ENCODE measurements at places on chromosomes 16 and 17.

DNA sequence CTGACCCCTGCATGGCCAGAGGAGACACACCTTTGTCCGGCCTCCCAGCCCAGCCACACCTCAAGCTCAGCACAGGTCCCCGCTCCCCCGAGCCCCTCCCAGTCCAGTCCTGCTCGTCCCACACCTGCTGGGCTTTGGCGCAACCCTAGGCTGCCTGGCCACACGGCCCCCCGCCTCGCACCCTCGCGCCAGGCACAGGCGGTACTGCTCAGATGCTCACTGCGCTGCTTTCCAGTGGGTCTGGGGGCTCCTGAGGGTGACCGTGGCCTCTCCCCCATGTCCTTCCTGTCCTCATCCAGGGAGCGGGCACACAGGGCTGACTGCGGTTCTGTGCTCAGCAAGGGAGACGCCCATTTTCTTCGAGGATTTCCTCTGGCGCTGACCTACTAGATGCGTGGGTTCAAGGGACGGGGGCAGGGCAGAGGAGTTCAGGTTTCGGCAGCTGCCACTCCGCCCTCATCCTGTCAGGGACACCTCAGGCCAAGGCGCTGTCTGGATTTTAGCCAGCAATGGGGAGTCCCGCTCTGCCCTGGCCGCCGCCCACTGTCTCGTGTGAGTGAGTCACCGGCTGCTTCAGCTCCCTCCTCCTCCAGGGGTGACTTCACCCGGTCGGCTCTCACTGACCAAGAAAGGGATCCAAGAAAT, 118.0 kb upstream of the ZNF469 start:
- DNase-seq = peak; percentile 80

DNA sequence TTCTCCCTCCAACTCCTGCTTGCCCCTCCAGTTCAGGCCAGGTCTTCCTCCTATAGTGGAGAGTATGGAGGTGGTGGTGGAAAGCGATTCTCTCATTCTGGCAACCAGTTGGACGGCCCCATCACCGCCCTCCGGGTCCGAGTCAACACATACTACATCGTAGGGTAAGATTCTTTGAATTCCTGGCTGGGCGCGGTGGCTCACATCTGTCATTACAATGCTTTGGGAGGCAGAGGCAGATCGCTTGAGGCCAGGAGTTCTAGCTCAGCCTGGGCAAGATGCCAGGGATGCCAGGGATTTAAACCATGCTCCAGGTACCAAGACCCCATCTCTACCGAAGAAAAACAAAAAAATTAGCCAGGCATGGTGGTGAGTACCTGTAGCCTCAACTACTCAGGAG, 1.4 kb downstream of the ZG16 start:
- DNase-seq = peak; percentile 81

GRCh38 chr16:3999479-4000325, 116.5 kb downstream of the ADCY9 start:
- DNase-seq = no peak

DNA sequence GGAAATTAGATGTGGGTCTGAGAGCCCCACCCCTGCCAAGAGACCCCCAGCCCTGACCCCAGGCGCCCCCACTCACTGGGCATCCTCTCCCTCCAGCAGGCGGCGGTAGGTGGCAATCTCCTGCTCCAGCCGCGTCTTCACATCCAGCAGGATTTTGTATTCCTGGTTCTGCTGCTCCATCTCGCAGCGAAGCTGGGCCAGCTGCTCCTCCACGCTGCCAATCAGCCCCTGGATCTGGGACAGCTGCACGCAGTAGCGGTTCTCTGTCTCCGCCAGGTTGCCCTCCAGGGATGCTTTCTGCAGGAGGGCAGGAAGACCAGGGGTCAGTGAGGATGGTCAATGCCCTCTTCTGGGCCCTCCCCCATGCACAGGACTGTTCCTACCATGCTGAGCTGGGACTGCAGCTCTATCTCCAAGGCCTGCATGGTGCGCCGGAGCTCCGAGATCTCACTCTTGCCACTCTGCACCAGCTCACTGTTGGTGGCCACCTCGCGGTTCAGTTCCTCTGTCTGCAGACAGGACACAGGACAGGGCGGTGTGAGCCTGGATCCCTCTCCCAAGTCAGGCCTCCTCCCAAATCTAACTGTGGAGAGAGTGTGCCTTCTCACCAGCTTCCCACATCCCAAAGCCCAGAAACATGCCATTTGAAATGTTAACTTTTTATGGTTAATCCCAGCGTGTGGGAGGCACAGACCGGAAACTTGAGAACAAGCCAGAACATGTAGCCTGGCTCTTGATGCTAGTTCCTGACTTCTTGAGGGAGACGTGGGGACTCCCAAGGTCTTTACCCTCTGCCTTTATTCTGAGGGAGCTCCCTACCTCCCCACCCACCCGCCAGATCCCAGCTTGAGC, 3.6 kb downstream of the KRT17 start:
- peak; percentile 93 for DNase-seq

DNA sequence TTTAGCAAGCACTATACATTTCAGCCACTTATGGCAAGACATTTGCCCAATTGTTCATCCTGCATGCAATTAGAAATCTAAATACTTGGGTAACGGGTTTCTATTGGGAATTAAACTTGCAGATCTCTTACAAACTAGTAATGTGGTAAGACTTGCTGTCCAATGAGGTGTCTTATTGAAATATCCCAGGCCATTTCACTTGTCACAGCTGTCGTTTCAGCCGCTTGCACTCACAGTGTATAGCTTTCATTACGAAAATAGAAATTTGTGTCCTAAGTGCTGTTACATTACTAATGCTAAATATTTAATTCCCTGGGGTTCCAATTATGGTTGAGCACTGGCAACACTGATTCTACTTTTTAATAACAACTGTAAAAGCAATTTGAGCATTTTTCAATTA, 40.3 kb upstream of the IRX5 start:
- no peak for DNase-seq

DNA sequence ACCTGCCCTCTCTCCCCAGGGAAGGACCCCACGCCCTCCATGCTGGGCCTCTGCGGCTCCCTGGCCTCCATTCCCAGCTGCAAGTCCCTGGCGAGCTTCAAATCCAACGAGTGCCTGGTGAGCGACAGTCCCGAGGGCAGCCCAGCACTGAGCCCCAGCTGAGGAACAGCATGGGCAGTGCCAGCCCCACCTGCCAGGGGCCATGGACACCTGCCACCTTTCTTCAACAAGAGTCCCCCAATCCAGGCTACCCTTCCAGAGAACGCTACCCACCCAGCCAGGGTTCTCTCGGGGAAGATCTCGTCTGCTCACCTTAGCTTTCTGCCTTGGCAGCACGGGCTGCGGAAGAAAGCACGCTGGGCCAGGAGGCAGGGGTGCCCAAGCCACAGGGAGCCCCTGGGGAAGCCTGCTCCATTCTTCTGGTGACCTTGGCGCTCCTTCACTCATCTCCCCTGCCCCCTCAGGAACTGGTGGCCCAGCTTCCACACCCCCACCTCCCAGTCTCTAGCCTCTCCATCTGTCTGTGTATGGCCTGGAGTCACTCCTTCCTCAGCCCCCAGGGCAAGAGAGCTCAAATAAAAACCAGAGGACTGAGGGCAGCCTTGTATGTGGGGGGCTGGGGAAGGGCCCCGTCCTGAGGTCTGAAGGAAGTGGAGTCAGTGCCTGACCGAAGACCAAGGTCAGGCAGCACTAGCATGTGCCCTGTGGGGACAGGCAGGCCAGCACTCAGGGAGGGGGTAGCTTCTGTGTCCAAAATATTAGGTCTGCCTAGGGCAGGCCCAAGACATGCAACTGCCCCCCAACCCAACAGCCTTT, 6.3 kb downstream of the SLC25A39 start:
- DNase-seq = no peak

GRCh38 chr16:23155445-23156049, 6.3 kb upstream of the USP31 start:
- no peak for DNase-seq

- DNase-seq = no peak
Observed at GRCh38 chr16:71464231-71464630, 2.2 kb upstream of the ZNF23 start.

DNA sequence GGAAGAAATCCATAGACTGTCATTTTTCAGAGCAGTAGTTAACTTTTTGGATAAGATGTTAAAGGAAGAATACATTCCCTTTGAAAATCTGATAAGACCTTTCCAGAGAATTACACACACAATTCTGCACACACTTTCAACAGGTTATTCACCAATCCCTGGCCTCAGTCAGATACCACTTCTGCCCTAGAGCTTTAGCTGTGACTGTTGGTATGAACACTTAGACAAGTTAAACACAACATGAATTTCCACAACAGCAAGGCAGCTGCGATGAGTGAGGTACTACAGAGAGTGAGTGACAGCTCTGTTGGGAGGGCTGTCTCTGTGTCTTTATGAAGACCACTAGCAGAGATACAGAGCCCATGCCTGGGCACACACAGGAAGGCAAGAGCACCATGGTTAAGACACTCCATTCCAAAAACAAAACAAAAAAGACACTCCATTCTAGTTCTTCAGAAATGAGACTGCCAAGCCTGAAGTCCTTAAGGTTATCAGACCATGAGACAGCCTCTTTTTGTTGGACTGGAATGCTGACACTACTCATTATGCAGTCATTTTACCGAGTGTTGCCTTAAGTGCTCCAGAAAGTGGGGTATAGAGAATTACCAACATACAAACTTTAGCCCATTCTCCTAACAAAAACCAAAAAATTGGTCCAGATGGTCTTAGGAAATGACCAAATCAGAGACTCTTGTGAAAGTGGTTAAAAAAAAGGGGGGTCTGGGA, 42.4 kb downstream of the TOM1L2 start:
- peak; percentile 27 for DNase-seq

DNA sequence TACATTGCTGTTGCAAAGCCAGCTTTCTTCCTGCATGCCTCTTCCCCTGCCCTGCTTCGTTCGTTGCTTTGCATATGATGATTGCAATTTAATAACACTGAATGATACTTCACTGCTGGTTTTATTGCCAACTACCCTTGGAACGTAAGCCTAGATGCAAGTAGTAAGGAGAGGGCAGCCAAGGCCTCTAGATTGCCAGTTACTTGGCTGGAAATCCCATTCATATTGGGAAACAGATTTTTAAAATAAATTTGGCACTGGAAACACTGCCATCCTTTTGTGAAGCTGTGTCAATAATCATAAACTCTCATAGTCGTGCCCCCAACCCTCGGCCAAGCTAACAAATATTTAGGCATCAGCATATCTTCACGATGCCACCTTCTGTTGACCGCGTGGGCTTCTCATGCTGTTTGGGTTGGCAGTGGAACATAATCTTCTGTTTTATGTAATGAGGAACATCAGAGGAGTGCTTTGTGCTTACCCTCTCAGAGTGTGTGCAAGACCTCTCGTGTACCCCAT, 86.5 kb downstream of the MAP2K6 start:
- no peak for DNase-seq

Measured in epithelial cell of esophagus (primary cell).